ENCODE measurements at places on chromosomes 12 and 14.

DNA sequence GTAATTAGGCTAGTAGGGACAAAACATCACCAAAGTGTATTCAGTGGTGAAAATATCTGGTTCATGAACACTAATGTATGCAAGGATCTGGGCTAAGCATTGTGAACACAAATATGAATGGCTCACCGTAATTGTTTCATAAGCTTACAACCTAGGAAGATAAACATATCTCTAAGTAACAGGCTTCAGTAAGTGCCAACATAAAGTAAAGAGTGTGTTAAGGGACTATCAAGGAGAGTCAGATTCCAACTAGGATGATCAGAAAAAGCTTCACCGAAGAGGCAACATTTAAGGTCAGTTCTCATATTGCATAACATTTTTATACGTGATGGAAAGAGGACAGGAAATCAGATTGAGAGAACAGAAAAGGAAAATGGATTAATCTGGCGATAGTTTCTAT, 29.4 kb downstream of the ABCC9 start:
- DNase-seq, result no peak

DNA sequence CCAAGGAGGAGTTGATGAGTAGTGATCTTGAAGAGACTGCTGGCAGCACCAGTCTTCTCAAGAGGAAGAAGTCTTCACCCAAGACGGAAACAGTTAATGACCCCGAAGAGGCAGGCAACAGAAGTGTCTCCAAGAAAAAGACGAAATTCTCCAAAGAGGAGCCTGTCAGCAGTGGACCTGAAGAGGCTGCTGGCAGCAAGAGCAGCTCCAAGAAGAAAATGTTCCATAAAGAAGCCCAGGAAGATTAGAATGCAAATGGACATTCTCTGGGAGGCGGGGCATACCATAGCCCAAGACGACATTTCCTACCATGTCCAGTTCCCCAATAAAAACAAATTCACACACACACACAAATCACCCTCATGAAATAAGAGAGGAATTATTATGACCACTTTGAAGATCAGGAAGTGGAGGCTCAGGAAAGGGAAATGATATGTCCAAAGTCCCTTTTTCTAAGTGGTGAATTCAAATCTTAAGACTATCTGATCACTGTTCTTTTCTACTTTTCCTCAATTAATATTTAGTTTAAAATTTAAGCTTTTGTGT, 131.8 kb downstream of the PAWR start:
- no peak for DNase-seq

DNA sequence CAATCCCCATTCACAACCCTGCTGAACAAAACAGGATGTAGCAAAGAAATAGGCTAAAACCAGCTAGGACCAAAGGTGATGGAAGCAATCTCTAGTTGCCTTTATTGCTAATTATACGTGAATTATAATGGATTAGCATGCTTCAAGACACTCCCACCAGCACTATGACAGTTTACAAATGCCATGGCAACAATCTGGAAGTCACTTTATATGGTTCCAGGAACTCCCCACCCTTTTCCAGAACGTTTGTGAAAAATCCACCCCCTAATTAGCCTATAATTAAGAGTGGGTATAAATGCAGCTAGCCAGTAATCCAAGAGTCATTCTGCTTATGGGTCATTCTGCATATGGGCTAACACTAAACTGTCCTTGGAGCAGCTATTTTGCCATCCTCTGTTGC, 328.7 kb downstream of the FLRT2 start:
- no peak for DNase-seq

GRCh38 chr12:41190338-41190737, 2.2 kb downstream of the PDZRN4 start:
- DNase-seq, result no peak

DNA sequence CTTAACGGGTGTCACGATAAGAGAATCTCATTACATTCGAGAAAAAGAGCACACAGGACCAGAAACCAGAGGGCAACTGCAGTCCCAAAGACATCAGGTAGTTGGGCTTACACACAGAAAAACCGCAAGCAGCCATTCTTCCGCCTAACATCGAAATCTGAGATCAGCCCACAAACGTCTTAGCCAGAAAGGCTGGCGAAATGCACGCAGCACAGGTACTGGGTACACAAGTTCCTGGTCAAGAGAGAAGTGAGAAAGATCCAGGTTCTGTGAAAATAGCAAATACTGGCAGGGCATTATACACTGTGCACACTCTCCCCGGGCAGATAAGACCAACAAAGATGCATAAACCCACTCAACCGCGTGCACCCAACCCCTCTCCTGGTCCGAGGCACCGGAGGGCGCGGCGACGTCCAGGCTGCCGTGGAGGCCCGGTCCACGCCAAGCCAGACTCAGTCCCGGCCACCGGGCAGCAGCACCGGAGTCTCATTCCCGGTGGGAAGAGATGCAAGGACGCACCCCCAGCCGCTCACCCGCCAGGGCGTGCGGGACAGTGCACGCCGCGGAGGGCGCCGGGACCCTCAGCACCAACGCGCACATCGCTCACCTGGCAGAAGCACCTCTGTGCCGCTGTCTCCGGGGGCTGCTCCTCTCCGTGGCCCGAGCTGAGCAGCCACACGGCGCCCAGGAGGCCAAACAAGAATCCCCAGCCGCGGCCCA, 437 bp downstream of the ERO1A start:
- peak; percentile 30 for DNase-seq

DNA sequence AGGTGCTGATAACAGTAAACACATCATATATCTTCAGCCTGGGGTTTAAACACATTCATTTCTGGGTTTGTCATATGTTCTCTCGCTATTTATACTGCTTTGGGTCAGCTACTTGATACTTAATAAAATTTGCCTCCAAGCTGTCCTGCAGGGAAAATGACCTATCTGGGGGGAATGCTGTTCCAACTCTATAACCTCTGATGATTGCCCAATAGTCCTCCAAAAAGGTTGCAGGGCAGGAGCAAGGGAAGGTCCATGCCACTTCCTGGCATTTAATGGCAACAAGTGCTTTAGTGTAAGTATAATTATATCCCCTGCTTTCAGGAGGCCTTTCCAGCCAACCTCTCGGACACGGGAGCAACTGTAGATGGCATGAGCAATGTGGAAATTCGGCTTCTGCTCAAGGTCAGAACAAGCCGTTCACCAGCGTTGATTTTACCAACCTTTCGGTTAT, 198.0 kb upstream of the EEA1 start:
- DNase-seq, result no peak

All from activated CD8-positive, alpha-beta memory T cell treated with anti-CD3 and anti-CD28 coated beads for 4 hours (primary cell).